HuH-7.5 (cell line): ENCODE measurements at places on chromosomes 12 and 14.

DNA sequence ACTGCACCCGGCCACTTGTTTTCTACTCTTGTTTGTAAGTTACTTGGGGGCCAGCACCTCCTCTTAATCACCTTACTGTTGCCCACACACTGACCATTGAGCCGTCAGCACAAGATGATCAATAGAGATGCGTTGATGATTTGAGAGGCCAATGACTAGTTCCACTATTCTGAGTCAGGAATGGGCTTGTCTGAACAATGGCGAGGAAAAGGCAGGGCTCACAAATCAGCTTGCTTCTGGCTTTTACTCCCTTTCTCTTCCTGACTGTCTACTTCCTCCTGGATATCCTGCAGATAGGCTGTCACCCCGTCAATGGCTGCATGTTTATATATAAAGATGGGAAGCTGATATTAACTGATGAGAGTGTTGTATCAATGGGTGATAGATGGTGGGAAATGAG lies 29.1 kb upstream of the HDAC7 start:
- no peak for DNase-seq

DNA sequence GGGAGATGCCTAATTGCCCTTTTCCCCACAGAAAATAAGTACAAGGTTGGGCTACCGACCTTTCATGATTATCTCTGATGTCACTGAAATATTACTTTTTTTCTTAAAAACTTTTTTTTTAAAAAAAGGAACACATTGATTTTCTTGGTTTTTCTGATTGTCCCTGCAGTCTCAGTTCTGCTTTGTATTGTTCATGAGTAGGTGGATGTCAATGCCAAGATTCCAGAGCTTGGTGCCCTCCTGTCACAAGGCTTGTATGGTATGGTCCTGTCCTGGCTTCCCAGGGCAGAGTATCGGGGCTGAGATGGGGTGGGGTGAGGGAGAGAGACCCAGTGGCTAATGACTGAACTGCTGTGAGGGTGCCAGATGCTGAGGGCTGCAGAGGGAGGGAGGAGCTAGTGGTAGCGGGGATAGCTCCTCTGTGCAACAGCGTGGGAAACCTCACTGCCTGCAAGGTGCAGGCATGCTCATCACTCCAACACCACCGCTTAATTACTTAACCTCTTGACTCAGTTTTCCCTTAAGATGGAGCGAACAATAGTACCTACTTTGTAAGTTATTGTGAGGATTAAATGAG lies 4.4 kb upstream of the CTDSP2 start:
- no peak for DNase-seq

DNA sequence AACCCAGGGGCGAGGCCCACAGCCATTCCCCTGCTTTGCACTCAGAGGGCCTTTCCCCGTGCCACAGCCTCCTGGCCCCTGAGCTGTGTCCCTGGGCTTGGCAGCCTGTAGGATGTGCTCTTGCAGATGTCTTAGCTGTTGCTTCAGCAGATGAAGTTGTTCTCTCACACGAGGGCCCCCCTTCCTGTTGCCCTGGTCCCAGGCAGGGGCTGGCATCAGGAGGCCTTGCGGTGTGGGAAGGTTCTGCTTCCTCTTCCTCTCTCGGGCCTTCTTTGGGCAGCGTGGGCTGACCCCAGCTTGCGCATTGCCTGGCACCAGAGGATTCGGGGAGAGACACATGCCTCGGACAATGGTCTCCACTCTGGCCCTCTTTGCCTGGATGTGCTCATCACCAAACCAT lies 12.7 kb downstream of the PROX2 start:
- DNase-seq, result no peak

DNA sequence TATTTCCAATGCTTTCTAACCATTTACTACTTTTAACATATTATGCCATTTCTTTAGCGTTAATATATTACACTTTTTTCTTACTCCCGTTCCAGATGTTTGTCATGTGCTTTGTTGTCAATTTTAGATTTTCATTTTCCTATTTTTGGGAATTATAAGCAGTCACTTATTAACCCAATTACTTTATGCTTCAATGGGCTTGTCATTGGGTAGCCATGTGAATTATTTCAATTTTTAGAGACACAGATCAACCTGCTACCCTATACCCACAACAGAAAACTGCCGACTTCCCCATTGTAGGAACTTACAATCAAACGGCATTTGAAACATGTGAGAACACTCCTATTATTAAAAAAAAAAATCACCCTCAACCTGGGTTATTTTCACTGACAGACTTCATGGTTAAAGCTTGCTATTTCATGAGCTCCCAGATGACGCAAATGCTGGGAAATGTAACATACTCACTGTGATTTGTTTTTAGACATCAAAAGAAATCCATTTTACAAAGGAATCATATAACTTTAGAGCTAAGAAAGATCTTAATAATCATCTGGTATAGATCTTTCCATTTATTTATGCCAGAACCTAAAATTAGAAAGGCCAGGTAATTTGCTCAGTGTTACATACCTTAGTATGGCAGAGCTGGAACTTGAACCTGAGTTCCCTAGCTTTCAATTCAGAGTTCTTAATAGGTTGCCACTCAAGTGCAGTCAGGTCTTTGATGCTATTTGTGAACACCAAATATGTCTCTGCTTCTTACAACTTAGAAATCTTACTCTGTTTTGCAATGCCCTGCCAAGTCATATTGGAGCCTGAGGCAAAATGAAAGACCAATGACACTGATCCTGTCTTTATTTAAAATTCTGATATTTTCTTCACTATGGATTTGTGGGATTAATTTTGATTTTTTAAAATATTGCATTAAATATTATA lies 340.4 kb downstream of the RAD51B start:
- no peak for DNase-seq

- no peak for DNase-seq
Measured at GRCh38 chr12:25784669-25785068, 173.8 kb upstream of the RASSF8 start.

DNA sequence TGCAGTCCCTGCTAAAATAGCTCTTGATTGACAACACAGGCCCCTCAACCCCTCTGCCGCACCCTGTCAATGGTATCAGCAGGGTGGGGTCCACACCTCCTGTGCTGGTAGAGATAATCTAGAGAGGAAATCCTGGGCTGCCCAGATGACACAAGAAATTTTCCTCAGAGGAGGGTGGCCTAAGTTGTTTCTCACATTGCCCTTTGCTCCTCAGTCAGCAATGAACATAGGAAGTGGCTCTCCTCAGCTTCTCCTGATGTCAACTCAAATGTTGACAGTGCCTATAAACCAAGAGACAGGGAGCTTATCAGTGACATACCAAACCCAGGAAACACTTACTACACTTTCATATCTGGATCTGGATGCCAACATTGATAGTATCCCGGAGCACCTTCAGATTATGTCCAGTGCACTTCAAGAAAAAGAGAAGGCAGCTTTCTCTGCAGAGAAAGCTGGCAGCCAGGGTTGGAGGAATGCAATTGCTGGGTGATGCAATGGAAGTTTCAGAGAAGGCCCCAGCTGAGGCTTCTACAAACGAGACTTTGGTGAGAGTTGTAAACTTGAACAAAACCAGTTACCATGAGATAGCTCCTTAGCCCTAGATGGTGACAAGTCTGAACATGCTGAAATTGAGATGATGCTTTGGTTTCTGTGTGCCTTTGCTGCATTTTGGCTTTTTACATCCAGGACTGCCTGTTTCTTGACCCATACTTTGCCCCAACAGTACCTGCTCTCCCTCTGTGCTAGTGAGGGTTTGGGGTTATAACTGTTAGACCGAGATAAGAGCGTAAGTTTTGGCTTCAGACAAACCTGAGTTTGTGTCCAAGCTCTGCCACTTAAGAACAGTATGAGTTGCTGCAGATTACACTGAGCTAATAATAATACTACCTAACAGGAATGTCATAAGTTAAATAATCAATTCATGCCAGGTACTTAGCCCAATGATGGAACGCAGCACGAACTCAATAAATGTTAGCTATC lies 183.5 kb downstream of the NUAK1 start:
- no peak for DNase-seq

DNA sequence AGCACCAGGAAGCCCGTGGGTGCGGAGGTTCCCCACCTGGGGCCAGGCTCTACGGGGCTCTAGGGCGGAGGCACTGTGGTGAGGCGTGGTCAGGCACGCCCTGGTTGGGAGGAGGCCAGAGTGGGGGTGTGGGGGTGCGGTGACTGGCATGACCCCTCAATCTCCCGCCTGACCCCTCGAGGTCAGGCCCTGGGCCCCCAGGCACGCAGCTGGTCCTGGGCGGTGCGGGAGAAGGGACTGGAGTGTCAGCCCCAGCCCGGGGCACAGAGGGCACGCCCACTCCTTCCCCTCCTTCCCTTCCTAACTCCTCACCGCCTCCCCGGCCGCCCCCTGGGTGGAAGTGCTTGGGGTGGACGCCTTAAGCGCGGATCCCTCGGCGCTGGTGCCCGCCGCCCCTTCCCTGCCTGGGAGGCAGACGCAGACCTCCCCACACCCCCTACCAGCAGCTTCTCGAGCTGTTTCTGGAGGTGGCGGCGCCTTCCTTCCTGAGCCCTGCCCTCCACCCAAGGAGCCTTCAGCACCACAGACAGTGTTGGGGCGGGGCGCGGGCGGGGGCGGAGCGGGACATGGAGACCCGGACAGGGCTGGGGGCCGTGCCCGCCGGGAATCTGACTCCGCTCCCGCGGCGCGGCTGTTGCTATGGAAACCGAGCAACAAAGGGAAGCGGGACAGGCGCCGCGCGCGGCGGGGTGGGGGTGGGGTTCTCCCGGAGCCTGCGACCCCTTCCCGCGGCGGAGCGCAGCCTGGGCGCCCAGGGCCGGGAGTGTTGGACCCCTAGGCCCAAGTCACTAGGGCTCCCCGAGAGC lies 741 bp upstream of the CRIP2 start:
- DNase-seq, result peak; percentile 86

- no peak for DNase-seq
Measured at GRCh38 chr12:132327336-132328171, 1.8 kb downstream of the GALNT9 start.

- no peak for DNase-seq
Measured at GRCh38 chr14:59091404-59091803, 97.1 kb upstream of the DAAM1 start.

- DNase-seq, result no peak
Measured at GRCh38 chr14:55350461-55350860, 61.2 kb downstream of the ATG14 start.

GRCh38 chr14:103550451-103551337 lies 11.8 kb downstream of the BAG5 start:
- no peak for DNase-seq

DNA sequence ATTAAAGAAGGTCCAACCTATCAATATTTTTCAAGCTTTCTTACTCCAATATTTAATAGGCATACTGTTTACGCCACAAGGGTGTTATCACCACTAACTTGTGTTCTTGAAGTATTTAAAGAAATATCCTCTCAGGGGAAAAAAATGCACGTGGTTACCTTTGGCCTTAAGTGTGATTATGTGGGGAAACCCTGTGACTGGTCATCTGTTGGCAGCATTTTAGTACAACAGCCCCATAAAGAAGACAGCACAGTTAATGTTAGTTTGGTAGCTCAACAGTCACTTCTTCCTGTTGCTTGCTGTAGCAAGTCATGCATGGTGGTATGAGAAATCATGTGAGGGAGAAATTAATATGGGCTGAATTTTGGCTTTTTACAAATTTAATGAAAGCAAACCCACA lies 1021.5 kb upstream of the TMEM132C start:
- no peak for DNase-seq

DNA sequence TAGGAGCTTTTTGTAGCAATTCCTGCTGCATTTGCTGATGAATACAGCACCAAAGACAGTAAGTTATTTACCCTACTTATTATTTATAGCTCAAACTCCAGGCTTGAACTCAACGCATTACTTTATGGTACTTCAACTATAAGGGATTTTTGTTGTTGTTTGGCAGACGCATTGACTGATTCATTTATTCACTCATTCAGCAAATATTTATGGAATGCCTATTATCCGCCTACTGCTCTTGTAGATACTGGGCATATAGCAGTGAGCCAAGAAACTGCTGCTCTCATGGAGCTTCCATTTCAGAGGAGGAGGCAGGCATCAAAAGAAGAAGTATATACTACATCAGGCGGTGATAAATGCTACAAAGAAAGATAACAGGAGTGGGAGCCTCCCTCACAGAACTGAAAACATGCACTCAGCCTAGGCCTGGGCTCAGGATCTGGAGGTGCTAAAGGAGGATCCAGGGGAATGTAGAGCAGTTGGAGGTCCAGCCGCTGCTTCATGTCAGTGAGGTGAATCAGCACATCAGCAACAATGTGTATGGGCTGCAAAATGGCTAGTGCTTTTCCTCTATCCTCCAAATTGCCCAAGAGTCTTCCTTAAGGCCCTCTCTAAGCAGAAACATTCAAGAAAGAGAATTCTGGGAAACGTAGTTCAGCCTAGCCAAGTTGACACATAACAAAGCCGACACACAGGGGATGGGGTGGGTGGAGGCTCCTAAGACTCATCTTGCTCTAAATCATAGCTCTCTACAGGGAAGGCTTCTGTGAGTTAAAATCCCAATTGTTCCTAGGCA lies 157.5 kb downstream of the NRXN3 start:
- DNase-seq, result no peak

- no peak for DNase-seq
Measured at GRCh38 chr14:21322716-21323115, 42.8 kb downstream of the RPGRIP1 start.

GRCh38 chr14:76724651-76725550 lies 36.4 kb upstream of the VASH1 start:
- DNase-seq, result no peak

- DNase-seq, result no peak
Measured at GRCh38 chr12:42094277-42094676, 50.4 kb downstream of the GXYLT1 start.

DNA sequence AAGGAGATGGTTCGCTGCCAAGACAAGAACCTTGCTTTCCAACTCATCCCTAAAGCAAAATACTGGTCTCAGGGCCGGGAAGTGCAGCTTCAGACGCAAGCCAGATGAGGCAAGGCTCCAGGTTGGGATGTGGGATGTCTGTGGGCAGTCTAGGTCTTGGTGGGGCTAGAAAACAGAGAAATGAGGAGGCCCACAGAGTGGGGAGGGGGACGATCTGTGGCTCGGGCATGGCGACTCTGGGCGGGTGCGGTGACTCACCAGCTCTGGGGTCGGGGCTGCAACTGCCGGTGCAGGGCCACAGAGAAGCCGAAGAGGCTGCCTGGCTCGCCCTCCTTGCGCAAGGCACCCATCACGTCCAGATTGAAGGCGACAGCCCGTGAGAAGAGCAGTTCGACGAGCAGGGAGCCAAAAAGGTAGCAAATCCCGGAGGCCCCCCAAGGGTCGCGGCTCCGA lies 459 bp downstream of the ITGA7 start:
- no peak for DNase-seq

GRCh38 chr12:31406345-31406744 lies 80.4 kb upstream of the SINHCAF start:
- DNase-seq, result no peak

GRCh38 chr12:388541-389141 lies 479 bp downstream of the KDM5A start:
- peak; percentile 19 for DNase-seq
